ENCODE measurements at places on chromosomes 5 and 9. TPM values are rescaled to one million over a fixed set of nuclear protein-coding genes. Genes with fewer than 3 reads are reported as not detected.

The SAP30L gene
- total RNA-seq: 24.6 TPM

The PPP1R26 gene
- 10.6 TPM for total RNA-seq

- no peak overlapping the region for H3K27ac ChIP-seq
- no peak overlapping the region for H3K4me3 ChIP-seq
- no peaks in the 10 kb centered on the region for H3K4me1 ChIP-seq
- DNase-seq: no peak
- no peaks in the 10 kb centered on the region for H3K36me3 ChIP-seq
Measured at GRCh38 chr5:103842936-103843335, 280.3 kb upstream of the NUDT12 start.

DNA sequence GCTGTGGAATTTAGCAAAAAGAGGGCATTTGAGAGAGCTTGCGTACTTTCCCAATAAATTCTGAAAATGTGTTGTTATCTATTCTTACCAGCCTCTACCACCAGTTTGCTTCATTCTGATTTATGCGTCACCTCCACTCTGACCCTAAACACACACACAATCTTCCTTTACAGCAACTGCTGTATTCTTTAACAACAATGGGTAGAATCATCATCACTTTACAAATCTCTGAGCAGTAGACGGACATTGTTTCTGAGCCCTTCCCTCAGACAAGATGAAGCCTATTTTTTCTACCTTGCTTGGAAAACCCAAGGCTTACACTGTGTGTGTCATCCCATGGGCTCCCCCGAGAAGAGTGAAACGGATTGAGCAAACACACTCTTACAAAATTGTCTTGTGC is 83.1 kb upstream of the RASA1 start:
- H3K4me1 ChIP-seq: no peaks in the 10 kb centered on the region
- H3K27ac ChIP-seq: no peak overlapping the region
- no peak for DNase-seq

DNA sequence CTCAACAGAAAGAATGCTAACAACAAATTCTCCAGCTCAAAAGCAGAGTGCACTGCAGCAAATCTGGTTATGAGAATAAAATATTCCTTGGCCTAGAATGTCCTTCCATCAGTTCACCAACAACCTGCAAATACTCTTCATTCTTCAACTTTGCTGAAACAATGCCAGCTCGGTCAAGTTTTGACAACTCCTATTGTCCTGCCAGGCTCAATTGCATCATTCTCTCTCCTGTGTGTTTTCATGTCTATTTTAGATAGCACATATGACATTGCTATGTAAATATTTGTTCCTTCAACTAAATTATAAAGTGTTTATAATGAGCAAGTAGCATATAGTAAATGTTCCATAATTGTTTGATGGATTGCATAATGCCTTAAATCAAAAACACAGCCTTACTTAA is 463.8 kb downstream of the TLE1 start:
- H3K27me3 ChIP-seq: no peaks in the 10 kb centered on the region
- no peak overlapping the region for H3K4me3 ChIP-seq
- no peak for DNase-seq
- no peaks in the 10 kb centered on the region for H3K4me1 ChIP-seq
- no peaks in the 10 kb centered on the region for H3K36me3 ChIP-seq
- H3K27ac ChIP-seq: no peak overlapping the region

The SLC25A2 gene
- 0.25 TPM for total RNA-seq

The LHX3 gene
- not detected for total RNA-seq

The PCDHGB6 gene
- 18.4 TPM for total RNA-seq

The TIGD6 gene
- total RNA-seq: 6.2 TPM

- DNase-seq: peak; percentile 15
- peaks cover 12% of the 10 kb centered on the region for H3K27me3 ChIP-seq
- H3K4me1 ChIP-seq: peaks cover 5% of the 10 kb centered on the region
- no peak overlapping the region for H3K4me3 ChIP-seq
Measured at GRCh38 chr9:109182940-109183798, 16.1 kb upstream of the FRRS1L start.

The TLR4 gene
- 9.1 TPM for total RNA-seq

DNA sequence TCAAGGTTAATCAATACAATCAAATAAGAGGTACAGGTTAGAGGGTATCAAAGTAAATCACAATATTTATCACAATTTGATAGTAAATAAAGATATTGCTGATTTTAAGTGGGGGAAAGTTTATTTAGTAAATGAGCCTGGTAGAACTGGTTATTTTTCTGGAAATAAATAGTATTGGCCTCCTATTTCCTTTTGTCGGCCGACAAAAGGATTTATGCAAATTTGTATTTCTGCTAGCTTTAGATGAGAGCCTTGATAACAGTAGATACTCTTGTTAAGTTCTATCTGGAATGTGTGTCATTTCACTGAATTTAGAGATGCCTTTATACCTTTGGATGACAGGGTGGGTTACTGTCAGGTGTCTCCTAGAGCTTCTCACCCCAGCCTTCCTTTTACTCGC is 17.8 kb upstream of the SPATA31E1 start:
- peaks cover 15% of the 10 kb centered on the region for H3K4me1 ChIP-seq
- no peaks in the 10 kb centered on the region for H3K36me3 ChIP-seq
- no peak overlapping the region for H3K4me3 ChIP-seq
- no peak overlapping the region for H3K27ac ChIP-seq

DNA sequence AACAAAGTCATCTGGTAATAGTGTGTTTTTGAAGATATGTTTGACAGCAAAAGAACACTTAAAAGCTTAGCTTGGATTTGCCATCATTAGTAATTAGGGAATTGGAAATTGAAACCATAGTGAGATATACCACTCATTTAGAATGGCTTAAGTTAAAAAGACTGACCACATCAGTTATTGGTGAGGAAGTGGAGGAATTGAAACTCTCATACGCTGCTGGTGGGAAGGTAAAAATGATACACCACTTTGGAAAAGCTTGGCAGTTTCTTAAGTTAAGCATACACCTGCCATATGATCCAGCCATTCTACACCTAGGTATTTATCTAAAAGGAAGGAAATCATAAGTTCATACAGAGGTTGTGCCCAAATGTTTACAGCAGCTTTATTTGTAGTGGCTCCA is 213.2 kb downstream of the TRIO start:
- no peak for DNase-seq
- no peak overlapping the region for H3K27ac ChIP-seq
- H3K36me3 ChIP-seq: peaks cover 55% of the 10 kb centered on the region
- H3K4me1 ChIP-seq: peaks cover 7% of the 10 kb centered on the region

DNA sequence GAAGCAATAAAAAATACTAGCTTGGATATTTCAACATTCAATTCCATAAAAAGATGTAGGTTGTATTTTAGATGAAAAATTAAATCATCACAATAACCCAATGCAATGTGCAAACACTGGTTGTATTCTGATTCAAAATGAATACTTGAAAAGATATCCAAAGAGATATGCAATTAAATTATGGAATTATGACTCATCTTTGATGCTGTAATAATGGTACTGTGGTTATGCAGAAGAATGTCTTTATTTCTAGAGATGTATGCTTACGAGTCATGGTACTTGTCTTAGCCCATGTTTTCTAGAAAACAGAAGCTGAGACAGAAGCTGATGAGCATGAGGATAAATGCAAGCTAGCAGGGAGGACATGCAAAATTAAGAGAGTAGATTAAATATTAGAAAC is 1941.4 kb upstream of the NUDT12 start:
- peak; percentile 10 for DNase-seq
- no peaks in the 10 kb centered on the region for H3K27me3 ChIP-seq
- no peaks in the 10 kb centered on the region for H3K36me3 ChIP-seq
- H3K27ac ChIP-seq: no peak overlapping the region
- no peak overlapping the region for H3K4me3 ChIP-seq

The ZNF354C gene
- total RNA-seq: 3.3 TPM

DNA sequence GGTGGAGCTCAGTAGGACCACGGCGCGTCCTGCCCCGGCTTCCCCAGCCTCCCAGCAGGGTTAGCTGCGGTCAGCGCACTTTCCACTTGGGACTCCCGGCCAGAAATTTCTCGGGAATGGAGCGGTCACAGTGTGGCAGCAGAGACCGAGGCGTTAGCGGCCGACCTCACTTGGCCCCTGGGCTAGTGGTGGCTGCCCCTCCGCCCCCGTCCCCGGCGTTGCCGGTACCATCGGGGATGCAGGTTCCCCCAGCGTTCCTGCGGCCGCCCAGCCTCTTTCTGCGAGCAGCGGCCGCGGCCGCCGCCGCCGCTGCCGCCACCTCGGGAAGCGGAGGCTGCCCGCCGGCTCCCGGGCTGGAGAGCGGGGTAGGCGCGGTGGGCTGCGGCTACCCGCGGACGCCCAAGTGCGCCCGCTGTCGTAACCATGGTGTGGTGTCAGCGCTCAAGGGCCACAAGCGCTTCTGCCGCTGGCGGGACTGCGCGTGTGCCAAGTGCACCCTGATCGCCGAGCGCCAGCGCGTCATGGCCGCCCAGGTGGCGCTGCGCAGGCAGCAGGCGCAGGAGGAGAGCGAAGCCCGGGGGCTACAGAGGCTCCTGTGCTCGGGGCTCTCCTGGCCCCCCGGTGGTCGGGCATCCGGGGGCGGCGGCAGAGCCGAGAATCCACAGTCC is 460 bp downstream of the DMRTA1 start:
- no peaks in the 10 kb centered on the region for H3K27me3 ChIP-seq
- peak overlapping the region; percentile 80 for H3K4me3 ChIP-seq
- DNase-seq: peak; percentile 39
- peak overlapping the region; percentile 40 for H3K27ac ChIP-seq
- peaks cover 5% of the 10 kb centered on the region for H3K4me1 ChIP-seq
